ENCODE measurements at places on chromosomes 5 and 9.

DNA sequence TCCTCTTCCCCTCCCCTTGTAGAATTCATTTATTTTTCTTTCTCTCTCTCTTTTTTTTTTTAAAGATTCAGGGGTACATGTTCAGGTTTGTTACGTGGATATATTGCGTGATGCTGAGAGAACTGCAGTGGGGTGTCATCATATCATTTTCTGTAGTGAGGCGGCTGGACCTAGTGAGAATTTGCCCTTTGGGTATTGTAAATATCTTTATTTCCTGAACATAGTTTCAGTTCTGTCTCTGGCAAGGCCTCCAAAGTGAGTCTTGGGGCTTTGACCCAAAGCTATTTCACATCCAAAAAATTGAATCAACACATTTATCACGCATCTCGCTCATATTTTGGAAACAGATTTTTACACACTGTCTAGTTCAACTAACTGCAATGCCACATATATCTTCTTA lies 25.4 kb upstream of the MYOT start:
- no peak for DNase-seq

DNA sequence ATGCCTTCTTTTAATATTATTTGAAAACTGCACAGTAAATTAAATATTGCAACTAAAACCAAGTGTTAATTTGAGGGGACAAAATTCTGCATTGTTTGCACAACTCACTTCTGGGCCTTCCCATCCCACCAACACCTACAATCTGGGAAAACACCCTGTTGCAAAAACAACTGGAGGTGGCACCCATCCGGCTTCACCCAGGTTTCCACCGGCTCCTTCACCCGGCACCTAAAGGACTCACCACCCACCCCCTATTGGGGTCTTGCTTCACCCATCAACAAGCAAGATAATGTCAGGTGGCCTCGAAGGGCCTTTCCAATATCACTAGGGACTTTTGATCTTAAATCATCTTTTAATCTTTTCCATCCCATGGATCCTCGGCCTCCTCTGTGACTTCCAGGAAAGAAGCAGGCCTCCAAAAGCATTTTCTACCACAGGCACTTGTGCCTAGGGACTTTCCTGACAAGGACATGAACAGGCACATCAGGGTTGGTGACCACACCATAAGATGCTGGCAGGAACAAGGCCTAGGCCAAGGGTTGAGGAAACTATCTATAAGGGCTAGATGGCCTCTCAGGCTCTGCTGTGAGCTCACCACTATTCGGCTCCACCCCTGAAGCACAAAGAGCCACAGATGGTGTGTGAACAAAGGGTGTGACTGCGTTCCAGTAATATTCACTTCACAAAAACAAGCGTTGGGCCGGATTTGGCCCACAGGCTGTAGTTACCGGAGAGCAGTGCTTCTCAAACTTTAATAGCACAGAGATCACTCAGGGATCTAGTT lies 205.1 kb downstream of the AUH start:
- DNase-seq = no peak

GRCh38 chr5:9815051-9815450 lies 184.9 kb upstream of the TAS2R1 start:
- no peak for DNase-seq

- DNase-seq = no peak
These were observed 42.8 kb downstream of the ANGPTL2 start for GRCh38 chr9:127079446-127080140.

GRCh38 chr9:16572005-16572734 lies 298.3 kb downstream of the BNC2 start:
- no peak for DNase-seq

DNA sequence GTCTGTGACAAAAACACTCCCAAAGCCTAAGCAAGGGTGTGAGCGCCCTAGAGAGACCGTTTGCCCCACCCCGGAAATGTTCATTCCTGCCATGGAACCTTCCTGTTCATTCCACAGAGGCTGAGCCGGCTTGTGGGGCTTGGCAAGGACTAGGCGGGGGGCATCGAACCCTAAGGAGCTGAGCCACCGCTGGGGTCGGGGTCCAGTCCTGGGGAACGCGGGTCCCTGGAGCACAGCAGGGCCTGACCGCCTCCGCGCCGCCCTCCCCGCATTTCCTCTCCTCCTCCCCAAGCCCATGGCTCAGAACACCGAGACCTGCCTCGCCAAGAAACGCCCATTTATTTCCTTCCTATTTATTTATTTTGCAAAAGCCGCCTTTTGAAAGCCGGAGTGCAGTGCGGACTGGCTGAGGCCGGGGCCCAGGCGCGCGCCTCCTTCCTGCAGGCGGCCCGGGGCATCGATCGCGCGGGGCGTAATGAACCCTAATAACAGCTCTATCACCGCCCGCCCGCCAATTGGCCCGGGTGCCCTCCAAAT lies 228.9 kb upstream of the IRX4 start:
- no peak for DNase-seq

DNA sequence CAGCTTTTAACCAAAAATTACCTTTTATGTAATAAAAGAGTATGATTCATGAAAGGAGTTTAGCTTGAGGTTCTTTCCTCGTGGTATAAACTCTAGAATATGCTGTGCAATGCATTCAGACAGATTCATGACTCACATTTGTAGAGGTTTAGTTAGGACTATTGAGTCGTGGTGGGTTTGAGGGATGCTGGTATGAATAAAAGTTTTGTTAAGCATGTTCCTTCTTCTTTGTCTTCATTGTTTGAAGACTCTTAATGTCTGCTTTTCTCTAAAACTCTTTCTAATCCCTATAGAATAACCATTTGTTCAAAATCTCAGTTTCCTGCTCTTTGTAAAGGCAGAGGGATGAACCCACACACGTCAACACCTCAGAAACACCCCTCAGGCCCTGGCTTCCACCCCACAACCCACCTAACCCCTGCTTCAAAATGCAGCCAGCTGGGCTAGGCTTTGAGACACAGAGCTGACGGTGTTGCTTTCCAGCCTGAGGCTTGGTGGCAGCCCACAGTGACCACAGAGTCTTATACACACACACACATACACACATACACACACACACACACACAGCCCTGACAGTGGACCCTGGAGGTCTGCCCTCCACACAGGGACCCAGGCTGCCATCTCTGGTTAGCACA lies 69.0 kb upstream of the IRX1 start:
- no peak for DNase-seq

- DNase-seq = no peak
These were observed 185.0 kb downstream of the GLIS3 start for GRCh38 chr9:4114569-4115505.

DNA sequence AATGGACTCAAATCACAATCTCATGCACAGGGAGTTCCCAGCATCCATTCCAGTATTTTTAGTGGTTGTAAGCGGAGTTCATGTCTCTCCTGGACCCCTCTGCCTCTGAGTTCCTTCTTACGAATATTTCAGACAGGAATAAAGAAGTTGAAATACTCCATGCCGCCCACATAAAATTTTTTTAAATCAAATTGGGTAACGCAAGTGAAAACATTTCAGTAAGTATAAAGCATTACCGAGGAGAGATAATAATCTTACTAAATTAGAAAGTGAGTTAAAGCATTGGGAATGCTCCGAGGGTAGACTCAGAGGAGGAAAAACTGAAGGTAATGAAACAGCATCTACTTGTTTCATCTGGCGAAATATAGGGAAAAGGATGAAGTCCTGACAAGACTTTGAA lies 317.6 kb downstream of the ARRDC3 start:
- no peak for DNase-seq
